Muscle of leg (tissue), 16 donors: ENCODE measurements at places on chromosomes 12 and 14. TPM values are rescaled to one million over a fixed set of nuclear protein-coding genes. Genes with fewer than 3 reads are reported as not detected.

LMNTD1 gene
- total RNA-seq: 0.18 TPM

NANOG gene
- 0.04 TPM for total RNA-seq

PAPLN gene
- 0.58 TPM for total RNA-seq

FGF23 gene
- 0.04 TPM for total RNA-seq

ACSM4 gene
- total RNA-seq: not detected

GALNT16 gene
- 10.7 TPM for total RNA-seq

KRT74 gene
- not detected for total RNA-seq
